ENCODE measurements at places on chromosomes 6 and 20. TPM values are rescaled to one million over a fixed set of nuclear protein-coding genes. Genes with fewer than 3 reads are reported as not detected.

DNA sequence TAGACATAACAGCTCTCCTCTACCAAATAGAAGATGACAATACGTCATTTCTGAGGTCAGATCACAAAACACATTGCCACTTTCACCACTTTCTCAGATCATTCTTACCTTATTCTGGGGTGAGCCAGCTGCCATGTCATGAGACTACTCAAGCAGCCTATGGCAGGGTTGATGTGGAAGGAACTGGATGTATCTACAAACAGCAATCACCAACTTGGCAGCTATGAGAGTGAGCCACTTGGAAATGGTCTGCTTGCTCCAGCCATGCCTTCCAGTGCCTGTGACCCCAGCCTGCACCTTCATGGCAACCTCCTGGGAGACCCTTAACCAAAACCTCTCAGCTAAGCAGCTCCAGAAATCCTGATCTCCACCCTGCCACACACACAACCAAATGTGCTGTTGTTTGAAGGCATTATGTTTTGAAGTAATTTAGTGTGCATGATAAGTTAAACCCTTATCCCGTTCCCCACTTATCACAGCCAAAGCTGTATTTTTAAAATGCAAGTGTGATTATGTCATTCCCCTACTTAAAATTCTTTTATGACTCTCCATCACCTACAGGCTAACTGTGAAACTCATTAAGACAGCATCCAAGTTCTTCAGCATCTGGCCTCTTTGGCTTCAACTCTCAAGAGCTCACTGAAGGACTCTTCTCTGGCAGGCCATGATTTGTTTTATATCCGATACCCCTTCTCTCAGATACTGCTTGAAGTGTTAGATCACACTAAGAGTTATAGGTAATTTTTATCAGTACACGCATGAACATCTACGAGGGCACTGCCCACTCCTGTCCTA is 150.6 kb downstream of the LY86 start:
- DNase-seq, result no peak

POM121L2 gene
- total RNA-seq, result not detected

DEFB127 gene
- not detected for total RNA-seq

- DNase-seq, result no peak
Observed at GRCh38 chr20:24938498-24938897, 10.6 kb upstream of the CST7 start.

- DNase-seq, result no peak
Observed at GRCh38 chr6:151400473-151400872, 9.1 kb upstream of the ZBTB2 start.

- no peak for DNase-seq
Observed at GRCh38 chr6:33356295-33356694, 35.3 kb upstream of the KIFC1 start.

FNDC1 gene
- total RNA-seq, result not detected

DNA sequence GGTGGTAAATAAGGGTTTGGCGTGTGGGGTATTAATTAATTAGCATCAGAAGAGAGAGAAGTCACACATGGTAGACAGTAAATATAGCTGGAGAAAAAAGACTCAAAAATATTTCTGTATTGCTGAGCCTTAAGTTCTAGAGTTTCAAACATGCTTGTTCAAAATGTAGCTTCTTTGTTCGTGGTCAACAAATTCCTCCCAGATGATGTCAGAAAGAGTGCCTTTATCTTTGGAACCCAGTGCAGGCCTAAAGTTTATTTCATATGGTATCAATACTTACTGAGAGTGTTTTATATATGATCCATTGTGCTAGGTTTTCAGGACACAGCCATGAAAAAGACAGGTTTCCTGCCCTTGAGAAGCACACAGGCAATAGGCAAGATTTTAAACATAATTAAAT is 18.3 kb downstream of the MARCKS start:
- DNase-seq, result no peak

Measured in PC-9 (cell line).